ENCODE measurements at places on chromosomes 5 and 9.
A peak's percentile ranks its signal among the peaks of the same experiment; 100 is the strongest.

GRCh38 chr9:129559506-129559881 is 61.4 kb downstream of the C9orf50 start:
- DNase-seq, result peak; percentile 42

DNA sequence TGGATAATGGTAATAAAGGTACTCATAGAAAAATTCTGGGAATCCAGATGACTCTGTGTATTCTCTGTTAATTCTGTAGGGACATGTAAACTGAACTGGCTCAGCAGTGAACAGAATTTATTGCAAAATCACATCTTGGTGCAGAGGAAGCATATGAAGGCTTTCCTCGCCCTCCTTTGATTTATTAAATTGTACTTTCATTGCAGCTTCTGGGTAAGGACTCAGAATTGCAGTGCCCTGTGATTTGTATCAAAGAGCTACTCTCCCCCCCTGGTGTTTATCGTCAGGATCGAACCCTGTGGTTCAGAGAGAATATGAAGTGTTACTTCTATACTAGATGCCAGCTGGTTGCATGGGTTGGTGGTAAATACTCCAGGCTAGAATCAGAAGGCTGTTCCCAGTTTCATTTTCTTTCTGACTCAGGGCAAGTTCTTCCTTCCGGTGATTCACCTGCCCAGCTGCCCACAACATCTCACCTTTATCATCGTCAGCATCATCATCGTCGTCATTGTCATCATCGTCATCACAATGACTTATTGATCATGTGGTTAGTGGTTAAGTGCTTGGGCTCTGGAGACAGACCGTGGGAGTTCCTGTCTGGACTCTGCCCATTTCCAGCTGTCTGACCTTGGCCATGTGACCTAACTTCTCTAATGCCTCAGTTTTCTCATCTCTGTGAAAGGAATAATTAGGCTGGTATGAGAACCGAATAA is 238.8 kb downstream of the ARHGAP26 start:
- no peak for DNase-seq

DNA sequence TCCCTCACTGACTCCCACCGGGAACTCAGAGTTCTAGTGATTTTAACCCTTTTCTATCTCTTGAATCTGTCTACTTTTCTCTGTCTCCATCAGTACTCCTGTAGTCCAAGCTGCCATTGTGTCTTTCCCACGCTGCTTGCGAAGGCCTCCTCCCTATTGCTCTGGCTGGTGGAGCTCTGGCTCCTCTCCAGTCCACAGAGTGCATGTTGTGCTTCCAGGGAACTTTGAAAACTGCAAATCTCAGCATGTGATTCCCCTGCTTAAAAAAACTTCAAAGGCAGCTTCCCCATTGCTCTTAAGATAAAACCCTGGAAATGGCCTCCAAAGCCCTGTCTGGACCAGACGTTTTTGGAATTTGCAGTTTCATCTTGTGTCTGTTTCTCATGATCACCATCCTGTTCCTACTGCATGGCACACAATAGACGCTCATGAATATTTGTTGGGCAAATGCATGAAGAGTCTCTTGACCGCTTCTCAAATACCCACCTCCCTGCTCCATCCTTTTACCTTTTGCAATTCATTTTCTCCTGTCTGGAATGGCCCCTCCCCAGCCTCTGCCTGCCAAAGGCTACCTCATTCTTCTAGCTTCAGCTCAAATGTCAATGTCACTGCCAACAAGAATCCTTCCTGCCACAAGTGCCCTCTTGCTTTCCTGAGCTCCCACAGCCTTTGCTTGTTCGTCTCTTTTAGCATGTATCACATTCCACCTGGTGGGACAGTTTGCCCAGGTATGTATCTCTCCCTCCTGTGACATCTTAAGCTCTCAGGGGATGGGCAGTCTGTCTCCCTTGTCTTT is 293.2 kb downstream of the ARHGAP26 start:
- DNase-seq, result peak; percentile 17

DNA sequence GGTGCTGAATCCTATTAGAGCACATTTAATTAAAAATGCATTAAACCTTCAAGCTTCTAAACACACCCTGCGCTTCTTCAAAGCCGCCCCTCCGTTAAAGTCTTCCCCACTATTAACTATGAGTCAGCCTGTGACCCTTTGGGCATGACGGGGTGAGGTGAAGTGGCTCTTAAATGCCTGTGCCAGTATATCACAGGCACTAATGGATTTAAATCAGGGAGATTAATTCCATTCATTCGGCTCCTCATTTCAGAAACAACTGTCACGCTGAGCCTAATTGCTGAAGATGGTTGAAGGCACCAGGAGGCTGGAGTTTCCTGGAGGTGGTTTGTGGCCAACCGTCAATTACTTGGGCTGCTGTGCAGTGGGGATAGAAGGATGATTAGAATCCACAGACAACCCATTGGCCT is 192.6 kb upstream of the MSX2 start:
- DNase-seq, result peak; percentile 54

DNA sequence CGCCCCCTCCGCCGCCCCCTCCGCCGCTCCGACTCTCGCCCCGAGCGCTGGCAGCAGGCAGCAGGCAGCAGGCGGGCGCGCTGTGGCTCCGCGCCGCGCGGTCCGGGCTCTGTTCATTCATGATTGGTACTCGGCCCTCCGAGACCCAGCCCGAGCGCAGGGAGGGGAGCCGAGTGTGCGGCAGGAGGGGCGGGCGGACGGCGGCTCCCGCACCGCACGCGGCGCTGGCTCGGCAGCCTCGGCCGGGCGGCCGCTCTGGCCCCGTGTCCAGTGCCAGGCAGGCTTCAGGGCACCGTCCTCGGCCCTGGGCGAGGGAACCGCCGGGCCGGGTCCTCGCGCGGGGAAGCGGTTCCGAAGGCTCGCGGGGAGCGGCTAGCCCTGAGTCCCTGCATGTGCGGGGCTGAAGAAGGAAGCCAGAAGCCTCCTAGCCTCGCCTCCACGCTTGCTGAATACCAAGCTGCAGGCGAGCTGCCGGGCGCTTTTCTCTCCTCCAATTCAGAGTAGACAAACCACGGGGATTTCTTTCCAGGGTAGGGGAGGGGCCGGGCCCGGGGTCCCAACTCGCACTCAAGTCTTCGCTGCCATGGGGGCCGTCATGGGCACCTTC is at the start of gene KCNIP1:
Gene KCNIP1 (plus strand): TSS at position 31 of the 607 bp plus-strand sequence.
- DNase-seq, result peak; percentile 57

DNA sequence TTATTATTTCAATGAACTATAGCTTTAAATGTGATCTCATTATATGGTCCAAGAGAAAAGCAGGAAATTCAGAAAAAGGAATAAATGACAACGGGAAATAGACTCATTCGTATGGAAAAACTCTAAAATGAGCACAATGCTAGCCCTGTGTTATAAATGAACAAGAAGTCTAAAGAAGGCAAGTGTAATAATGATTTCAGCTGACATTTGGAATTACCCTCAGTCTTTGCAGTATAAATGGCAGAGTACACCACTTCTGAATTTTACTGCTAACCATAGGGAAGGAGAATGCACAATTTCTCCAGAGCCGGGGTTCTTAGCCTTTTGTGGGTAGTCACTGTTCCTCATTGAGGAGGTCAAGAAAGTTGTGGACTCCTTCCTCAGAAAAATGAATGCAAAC is 93.1 kb downstream of the ANKRD55 start:
- DNase-seq, result no peak

DNA sequence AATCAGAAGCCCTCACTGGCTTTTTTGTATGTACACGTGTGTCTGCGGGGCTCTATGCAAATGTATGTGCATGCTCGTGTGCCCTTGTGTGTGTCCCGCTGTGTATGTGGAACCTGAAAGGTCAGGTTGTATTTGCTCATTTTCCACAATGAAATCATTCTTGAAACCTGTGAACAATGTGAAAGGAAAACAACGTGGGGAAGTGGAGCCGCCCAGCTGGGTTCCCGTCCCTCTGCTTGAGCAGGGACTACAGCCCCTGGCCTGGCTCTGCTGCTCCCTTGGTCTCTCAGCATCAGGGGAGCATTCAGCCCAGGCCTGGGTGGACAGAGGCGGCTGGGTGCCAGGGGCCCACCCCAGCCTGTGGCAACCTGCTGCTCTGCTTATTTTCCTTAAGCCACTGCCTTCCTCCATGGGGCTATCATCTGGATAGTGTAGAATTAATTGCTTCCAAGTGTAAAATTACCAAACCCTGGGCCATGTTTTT is 3.0 kb downstream of the ECSCR start:
- peak; percentile 18 for DNase-seq

DNA sequence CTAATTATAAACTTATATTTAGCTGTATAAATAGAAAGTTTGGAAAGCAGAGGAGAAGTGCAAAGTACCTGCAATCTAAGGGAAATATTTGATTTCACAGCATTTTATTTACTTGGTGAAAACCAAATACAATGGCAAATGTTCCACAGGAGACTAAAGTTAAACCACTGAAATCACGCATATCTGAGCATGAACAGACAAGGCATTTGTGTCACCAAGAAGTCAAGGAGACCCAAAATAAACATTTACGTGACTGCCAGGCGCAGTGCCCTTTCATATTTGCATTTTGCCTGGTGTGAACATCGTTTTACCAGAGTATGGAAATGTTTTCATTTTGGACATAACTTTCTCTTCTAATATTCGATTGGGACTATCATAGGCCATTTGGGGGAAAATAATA is 20.6 kb downstream of the UGCG start:
- no peak for DNase-seq

GRCh38 chr5:149152317-149152746 is 11.0 kb downstream of the ABLIM3 start:
- no peak for DNase-seq

DNA sequence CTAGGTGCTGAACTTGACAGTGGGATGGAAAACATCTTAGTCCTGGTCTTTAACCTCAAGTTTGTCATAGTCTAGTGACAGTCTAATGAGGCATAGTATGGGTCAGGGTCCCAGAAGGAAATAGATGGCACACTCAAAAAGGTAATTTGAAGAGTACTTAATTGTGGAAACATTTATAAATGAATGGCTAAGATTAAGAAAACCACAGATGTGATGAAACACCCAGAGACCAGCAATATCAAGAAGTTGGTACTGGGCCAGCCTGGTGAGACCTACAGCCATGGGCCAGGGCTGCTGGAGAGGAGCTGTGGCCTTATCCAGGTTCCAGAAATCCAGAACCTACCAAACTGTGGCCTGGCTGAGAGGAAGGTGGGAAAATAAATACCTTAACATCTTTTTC is 93.5 kb upstream of the ATG10 start:
- DNase-seq, result no peak

- no peak for DNase-seq
Observed at GRCh38 chr5:122083535-122083934, 5.5 kb upstream of the LOX start.

DNA sequence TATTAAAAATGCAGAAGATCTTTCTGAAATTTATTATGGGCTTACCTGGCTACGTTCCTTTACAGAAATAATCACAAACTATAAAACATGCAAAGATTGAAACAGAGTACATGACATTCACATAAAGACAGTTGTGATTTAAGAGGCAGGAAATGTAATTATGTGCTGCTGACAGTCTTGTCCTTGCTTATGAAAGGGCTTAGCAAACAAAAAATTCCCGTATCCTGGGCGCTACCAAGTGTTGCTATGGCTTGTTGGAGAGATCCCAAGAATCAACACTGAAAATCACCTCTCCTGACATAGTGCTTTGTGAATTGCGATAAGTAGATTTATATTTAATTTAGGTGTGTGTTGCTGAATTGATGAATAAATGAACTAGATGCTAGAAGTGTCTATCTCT is 352.5 kb upstream of the C9orf72 start:
- DNase-seq, result no peak

GRCh38 chr9:28547527-28547926 is 974.2 kb upstream of the C9orf72 start:
- DNase-seq, result no peak

GRCh38 chr9:35569206-35569605 is 35.9 kb upstream of the TESK1 start:
- DNase-seq, result no peak

DNA sequence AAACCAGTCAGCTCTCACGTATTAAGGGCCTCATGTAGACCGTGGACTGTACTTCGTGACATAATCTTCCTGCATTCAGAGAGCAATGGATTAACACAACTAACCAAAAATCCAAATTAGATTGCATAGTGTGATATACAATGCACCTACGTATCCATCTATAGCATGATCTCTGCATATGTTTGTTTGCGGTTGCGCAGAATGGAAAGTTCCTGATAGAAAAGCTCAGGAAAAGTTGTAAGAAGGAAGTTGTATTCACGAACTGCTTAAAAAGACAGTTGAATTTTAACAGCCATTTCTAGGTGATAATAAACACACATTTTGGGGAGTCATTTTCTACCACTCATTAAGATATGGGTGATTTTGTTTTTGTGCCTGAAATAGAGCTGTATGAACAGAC is 869.0 kb downstream of the TLE4 start:
- no peak for DNase-seq

GRCh38 chr9:80326105-80326504 is 754.3 kb downstream of the TLE4 start:
- no peak for DNase-seq

DNA sequence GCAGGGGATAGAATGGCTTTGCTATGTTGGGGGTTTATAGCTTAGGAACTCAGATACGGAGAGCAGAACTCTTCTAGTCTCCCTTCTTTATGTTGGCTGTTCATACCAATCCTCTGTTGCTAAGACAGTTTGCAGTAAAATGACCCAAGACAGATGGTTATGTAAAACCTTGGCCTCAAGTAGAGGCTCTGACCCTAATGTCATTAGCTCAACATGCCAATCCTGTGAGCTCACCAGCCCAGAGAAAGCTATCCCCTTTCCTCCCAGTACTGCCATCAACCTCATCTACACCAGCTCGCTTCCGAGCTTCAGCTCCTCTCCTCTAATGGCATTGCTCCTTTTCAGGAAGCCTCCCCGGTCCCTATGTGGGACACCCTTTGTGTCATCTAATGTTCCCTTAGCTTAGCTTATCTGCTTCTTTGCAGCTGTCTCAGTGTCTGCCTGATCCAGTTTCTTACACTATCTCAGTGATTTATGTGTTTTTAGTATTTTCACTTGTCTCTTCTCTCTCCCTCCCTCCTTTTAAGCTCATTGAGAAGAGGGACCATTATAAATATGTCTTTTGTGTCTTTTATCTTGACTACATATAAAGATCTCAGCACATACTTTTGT is 281.3 kb upstream of the CLINT1 start:
- DNase-seq, result peak; percentile 54

DNA sequence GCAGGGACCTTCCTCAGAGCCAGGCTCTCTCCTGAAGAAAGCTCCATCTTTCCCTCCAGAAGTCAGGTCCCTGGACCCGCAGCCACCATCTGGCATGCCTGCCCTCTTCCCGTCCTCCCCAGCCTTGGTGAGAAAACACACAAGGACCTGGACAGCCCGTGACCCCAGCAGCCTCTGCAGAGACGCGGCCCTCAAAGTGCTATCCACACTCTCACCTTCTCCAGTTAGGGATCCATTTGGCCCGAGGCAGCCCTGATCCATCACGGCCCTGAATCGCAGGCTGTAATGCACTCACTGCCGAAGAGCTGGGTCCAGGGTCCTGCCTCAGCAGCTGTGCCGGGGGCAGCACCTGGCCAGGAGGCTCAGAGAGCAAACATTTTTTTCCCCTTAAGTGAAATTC is 185.1 kb downstream of the OLFM1 start:
- no peak for DNase-seq

GRCh38 chr5:151825445-151825844 is 53.7 kb downstream of the G3BP1 start:
- DNase-seq, result peak; percentile 62

GRCh38 chr9:99073985-99074901 is 30.7 kb upstream of the TGFBR1 start:
- DNase-seq, result no peak

GRCh38 chr9:137046088-137046787 is at the start of gene NPDC1:
NPDC1 (minus strand) TSS chr9:137046177; CDS start chr9:137045989, 188 bp downstream.
- peak; percentile 93 for DNase-seq

- DNase-seq, result peak; percentile 77
Observed at GRCh38 chr5:176173647-176174046, 64.6 kb upstream of the SIMC1 start.

- no peak for DNase-seq
Observed at GRCh38 chr9:121818016-121818661, 166.7 kb downstream of the DAB2IP start.

- DNase-seq, result no peak
Observed at GRCh38 chr5:160023908-160024630, 15.1 kb downstream of the TTC1 start.
